GDM1 (cell line): ENCODE measurements at places on chromosomes 3 and 15.

DNA sequence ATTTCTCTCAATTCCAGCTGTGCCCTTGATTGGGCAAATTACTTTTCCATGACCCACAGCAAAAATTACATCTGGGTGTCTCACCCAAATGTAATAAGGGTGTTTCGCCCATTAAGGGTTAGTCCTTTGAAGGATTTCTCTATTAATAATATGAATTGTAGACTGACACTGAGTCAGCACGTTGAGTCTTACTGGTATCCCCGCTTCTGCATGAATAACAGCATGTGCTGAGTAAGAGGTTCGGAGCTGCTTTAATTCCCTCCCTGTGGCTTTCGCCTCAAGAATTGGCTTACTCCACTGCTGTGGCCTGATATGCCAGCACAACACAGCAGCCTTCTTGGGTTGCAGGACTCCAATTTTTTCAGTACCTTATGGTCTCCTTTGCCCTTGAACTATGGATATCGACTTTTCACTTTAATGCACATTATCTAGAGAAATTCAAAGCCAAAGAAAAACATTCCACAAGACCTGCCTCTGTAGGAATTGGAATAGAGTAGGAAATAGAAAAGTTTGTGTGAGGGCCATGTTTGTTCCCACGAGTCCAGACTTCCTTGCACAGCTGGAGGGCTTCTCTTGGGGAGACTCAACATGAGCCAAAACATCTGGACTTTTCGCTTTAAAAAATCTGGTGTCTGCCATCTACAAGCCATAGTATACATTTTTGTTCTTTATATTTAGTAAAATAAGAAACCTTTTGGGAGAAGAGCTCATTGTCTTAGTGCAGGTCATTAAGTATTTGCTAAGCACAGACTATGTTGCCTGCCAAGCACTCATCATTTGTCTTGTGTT lies 20.7 kb upstream of the ERC2 start:
- DNase-seq, result no peak

DNA sequence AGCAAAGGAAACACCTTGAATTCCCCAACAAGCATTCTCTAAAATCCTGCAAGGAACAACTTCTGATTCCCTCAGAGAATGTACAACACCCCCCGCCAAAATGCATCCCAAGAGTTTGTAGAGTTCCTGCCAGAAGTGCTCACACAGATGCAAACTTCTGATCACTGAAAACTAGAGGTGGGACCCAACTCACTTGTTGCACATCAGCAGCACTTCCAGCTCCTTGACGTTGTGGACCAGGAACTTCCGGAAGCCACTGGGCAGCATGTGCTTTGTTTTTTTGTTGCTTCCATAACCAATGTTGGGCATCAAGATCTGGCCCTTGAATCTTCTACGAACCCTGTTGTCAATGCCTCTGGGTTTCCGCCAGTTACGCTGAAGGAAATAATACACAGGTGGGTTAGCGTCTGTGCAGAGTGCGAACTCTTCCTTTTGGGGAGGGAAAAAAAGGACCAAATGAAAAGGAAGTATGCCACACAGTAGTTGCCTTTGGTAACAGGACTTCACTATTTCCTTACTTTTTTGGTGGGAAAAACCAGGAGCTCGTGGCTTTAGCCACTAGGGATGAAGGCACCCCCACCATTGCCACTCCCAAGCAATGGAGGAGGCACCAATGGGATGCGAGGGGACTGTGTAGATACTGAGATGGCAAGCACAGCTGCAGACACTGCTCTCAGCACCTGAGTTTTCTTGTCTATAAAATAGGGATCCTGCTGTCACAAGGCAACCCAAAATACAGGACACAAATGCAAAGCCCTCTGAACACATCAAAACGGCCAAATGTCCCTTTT lies 2.0 kb downstream of the RPL32 start:
- DNase-seq, result no peak

- DNase-seq, result no peak
Observed at GRCh38 chr15:47516558-47516957, 200.7 kb upstream of the SEMA6D start.

GRCh38 chr3:40308725-40309417 lies 636 bp upstream of the EIF1B start:
- no peak for DNase-seq

DNA sequence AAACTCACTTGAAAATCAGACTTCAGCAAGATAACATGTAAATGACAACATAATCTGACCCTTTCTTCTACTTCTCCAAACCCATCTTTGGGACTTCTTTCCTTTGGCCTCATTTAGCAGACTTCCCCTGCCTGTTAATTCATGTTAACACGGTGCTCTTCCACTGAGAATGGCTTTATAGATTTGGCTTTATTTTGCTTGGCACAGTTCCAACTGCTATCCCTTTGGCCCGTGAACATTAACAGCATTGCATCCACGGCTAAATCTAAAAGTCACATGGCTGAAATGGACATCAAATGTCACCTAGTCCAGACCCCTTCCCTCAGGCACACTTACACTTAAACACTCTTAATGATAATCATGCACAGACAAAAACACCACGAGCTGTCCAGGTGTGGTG lies 3.8 kb downstream of the ZMAT3 start:
- DNase-seq, result no peak

GRCh38 chr3:88003115-88003755 lies 55.6 kb downstream of the CGGBP1 start:
- peak; percentile 25 for DNase-seq

GRCh38 chr15:63318344-63318743 lies 40.9 kb downstream of the APH1B start:
- no peak for DNase-seq

GRCh38 chr3:33904730-33905129 lies 106.3 kb downstream of the PDCD6IP start:
- DNase-seq, result no peak

- no peak for DNase-seq
Observed at GRCh38 chr3:168048414-168049330, 47.1 kb downstream of the GOLIM4 start.

GRCh38 chr15:51223771-51224229 lies 114.6 kb downstream of the CYP19A1 start:
- DNase-seq, result peak; percentile 11

GRCh38 chr3:136380530-136380929 lies 130.4 kb downstream of the PCCB start:
- DNase-seq, result no peak
